ENCODE measurements at places on chromosomes 4 and X. TPM values are rescaled to one million over a fixed set of nuclear protein-coding genes. Genes with fewer than 3 reads are reported as not detected.

DNA sequence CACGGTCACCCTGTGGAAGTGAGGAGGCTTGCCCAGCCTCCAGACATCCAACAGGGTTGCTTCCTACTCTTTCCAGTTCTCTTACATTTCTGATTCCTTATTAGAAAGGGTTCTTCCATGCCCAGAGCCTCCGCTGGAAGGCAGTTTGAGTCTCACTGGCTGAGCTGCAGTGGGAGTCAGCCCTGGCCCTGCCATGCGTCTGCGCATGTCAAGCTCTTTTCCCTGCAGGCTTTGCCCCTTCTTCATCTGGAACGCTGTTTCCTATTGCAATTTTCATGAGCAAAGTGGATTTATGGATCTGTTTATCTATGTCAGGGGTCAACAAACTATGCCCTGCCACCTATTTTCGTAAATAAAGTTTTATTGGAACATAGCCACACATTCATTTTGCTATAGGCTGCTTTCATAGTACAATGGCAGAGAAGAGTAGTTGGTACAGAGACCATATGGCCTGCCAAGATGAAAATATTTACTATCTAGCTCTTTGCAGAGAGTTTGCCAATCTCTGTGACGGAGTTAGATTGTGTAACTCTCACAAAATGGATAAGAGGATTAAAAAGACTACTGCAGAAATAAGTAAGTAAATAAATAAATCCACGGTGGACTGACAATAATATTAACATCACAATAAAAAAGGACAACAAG lies 3.9 kb upstream of the CHRNA9 start:
- H3K4me1 ChIP-seq, result no peaks in the 10 kb centered on the region
- no peaks in the 10 kb centered on the region for H3K36me3 ChIP-seq
- H3K4me3 ChIP-seq, result no peak overlapping the region
- peak; percentile 40 for DNase-seq
- no peak overlapping the region for H3K27ac ChIP-seq

DNA sequence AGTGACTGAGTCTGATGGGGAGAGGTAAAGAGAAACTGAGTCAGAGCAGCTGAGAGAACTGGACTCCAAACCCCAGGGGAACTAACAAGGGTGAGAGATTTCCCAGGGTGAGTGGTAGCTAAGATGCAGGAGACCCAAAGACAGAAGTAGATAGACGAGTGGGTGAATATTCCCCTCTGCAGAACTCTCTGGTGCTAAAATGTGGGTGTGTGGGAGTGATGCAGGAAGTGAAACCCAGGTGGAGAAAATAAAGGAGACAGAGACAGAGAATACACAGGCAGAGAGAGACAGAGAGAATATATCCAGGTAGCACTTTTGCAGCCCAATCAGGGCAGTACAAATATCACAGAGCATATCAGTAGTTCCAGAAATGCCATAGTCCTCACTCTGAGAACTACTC lies 212.5 kb upstream of the ZIC3 start:
- no peak overlapping the region for H3K27ac ChIP-seq
- H3K4me3 ChIP-seq, result no peak overlapping the region
- H3K36me3 ChIP-seq, result no peaks in the 10 kb centered on the region
- no peaks in the 10 kb centered on the region for H3K4me1 ChIP-seq
- DNase-seq, result no peak
- H3K27me3 ChIP-seq, result no peaks in the 10 kb centered on the region

HSFX4 gene
- total RNA-seq, result not detected

DNA sequence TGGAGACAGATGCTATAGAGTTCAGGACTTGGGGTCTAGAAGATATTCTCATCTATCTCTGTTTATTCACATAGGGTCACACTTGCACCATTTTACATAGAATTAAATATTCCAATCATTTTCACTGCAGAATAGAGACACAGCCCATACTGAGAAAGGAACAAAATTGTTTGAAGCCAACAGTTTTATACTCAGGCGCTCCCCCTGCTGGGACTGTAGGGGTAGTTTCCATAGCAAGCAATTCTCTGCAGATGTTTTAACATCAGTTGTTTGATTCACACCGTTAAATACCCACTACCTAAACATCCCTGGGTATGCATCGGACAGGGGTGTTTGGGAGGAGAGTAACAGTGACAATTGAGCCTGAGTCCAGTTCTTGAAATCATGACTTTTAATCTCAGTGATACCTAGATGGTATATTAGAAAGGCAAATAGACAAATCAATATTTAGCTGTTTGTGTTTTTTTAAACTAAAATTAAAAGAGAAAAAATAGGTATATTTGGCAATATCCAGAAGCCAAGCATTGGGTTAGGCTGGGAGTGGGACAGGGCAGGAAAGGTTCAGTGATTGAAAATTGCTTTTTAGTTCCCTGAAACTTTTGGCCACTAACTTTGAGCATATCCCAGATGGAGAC lies 33.8 kb downstream of the LONRF3 start:
- H3K27me3 ChIP-seq, result no peaks in the 10 kb centered on the region
- no peak overlapping the region for H3K27ac ChIP-seq
- no peaks in the 10 kb centered on the region for H3K36me3 ChIP-seq
- H3K4me3 ChIP-seq, result no peak overlapping the region
- peak; percentile 4 for DNase-seq
- no peaks in the 10 kb centered on the region for H3K4me1 ChIP-seq

GRCh38 chrX:16946971-16947562 lies 609 bp downstream of the REPS2 start:
- no peaks in the 10 kb centered on the region for H3K27me3 ChIP-seq
- H3K27ac ChIP-seq, result peak overlapping the region; percentile 57
- peak; percentile 4 for DNase-seq
- H3K4me3 ChIP-seq, result peak overlapping the region; percentile 59
- no peaks in the 10 kb centered on the region for H3K4me1 ChIP-seq

UNC5C gene
- total RNA-seq, result 1.8 TPM

GRCh38 chrX:97616883-97617530 lies 733.3 kb downstream of the RPA4 start:
- DNase-seq, result no peak
- no peak overlapping the region for H3K4me3 ChIP-seq
- no peaks in the 10 kb centered on the region for H3K27me3 ChIP-seq
- no peak overlapping the region for H3K27ac ChIP-seq
- no peaks in the 10 kb centered on the region for H3K36me3 ChIP-seq
- H3K4me1 ChIP-seq, result no peaks in the 10 kb centered on the region

GRCh38 chr4:52477191-52477780 lies 181.8 kb downstream of the USP46 start:
- DNase-seq, result no peak
- H3K27me3 ChIP-seq, result no peaks in the 10 kb centered on the region
- no peak overlapping the region for H3K27ac ChIP-seq
- no peaks in the 10 kb centered on the region for H3K4me1 ChIP-seq
- H3K4me3 ChIP-seq, result no peak overlapping the region

DNA sequence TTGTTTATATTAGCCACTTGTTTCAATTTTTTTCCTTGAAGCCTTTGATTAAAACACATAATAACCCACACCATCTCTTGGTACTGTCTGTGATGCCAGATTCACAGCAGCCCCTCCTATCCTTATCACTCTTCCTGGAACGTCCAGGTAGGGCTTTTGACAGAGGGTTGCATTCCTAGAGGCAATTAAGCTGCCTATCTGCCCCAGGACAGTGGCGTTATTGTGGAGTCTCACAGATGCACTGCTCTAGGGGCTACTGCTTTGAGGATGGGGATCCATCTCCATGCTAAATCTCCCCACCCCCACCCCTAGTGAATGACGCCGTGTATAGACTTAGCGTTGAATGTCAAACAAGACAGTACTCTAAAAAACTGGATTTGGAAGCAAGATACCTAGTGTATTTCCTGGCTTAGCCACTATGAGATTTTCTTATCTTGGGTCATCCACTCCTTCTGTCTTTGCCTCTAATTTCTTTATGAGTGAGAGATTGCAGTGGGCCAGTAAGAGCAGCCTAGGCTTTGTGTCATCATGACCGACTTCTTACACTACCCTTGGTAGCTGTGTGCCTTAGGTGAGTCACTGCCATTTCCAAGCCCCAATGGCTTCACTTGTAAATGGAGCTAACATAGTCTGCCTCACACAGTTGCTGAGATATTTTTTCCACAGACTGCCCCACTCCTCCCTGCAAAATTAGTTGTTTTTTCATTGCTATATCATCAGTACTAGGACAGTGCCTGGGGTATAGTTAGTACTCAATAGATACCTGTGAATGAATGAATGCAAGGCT lies 90.9 kb downstream of the EGF start:
- no peak overlapping the region for H3K4me3 ChIP-seq
- no peak overlapping the region for H3K27ac ChIP-seq
- no peaks in the 10 kb centered on the region for H3K36me3 ChIP-seq
- DNase-seq, result no peak
- no peaks in the 10 kb centered on the region for H3K27me3 ChIP-seq

CT47A1 gene
- not detected for total RNA-seq

PARM1 gene
- total RNA-seq, result 105 TPM
